ENCODE measurements at places on chromosomes 6 and 20.

- no peak overlapping the region for H3K27ac ChIP-seq
- H3K4me1 ChIP-seq: no peaks in the 10 kb centered on the region
- H3K36me3 ChIP-seq: peaks cover 6% of the 10 kb centered on the region
- H3K4me3 ChIP-seq: no peak overlapping the region
- H3K27me3 ChIP-seq: no peaks in the 10 kb centered on the region
- no peak for DNase-seq
Measured at GRCh38 chr6:100617633-100618350, 153.1 kb upstream of the SIM1 start.

- H3K4me1 ChIP-seq: no peaks in the 10 kb centered on the region
- DNase-seq: no peak
- no peak overlapping the region for H3K4me3 ChIP-seq
- H3K36me3 ChIP-seq: no peaks in the 10 kb centered on the region
- no peak overlapping the region for H3K27ac ChIP-seq
- H3K27me3 ChIP-seq: no peaks in the 10 kb centered on the region
Measured at GRCh38 chr6:99026135-99026534, 78.4 kb upstream of the FBXL4 start.

DNA sequence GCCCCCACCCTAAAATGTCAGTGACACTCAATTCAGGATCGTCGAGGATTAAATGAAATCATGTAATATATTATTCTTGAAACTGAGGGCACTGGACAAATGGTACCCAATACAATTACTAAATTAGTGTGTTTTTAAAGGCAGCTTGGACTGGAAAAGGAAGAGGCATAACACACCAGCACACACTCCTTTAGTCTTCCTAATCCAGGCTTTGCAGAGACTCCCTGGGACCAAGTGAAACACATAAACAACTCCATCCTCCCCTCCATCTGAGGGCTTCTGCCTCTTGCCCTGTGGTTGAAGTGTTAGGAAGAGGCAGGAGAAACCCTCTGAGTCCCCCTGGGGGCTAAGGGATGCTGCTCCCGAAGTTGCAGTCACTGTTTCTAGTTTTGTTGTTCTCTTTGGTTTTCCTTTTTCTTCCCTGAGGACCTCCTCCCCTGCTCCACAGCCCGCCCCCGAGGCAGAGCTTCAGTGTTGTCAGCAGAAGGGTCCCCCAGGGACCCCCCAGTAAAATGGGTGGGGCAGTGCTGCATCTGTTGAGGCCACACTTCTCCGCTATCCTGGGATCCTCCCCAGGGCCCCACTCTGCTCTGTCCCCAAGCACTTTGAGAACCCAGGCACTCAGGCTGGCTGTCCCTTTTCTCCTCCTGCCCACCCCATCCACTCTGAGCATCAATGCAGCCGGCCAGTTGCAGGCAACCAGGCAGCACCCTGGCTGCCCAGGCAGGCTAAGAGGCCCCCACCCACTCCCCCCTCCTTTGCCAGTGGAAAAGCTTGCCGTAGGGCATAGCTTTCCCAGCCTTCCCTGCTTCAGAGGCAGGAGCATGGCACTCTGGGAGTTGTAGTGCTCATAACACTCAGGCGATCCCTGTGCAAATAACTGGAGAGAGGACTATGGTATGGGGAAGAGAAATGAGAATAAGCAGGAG lies 5.9 kb downstream of the TMEM63B start:
- no peak overlapping the region for H3K27ac ChIP-seq
- peak overlapping the region; percentile 30 for H3K4me3 ChIP-seq
- DNase-seq: no peak
- H3K4me1 ChIP-seq: peaks cover 11% of the 10 kb centered on the region
- H3K36me3 ChIP-seq: peaks cover 3% of the 10 kb centered on the region
- H3K27me3 ChIP-seq: no peaks in the 10 kb centered on the region

DNA sequence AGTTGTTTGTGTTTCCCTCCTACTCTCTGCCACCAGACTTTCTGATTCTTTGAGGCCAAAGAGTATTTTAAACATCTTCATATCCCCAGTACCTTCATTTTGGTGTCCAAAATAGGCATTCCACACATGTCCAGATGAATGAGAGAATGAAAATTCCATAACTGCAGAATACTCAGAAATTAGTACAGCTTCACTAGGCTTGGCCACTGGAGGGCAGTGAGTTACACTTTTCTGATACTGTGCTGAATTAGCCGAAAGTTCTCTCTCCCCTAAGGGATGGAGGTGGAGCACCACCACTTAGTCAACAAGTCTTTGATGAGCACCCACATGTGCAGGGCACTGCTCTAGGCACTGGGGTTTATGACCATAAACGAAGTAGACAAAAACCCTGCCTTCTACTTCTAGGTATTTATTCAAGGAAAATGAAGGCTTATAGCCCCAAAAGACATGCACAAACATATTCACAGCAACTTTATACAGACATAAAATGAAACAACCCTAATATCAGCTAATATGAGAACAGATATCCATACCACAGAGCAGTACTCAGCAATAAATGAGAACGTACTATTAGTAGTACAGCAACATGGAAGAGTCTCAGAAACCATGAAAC lies 46.1 kb upstream of the TMEM217 start:
- H3K27ac ChIP-seq: no peak overlapping the region
- H3K4me1 ChIP-seq: no peaks in the 10 kb centered on the region
- no peak for DNase-seq
- peaks cover 10% of the 10 kb centered on the region for H3K36me3 ChIP-seq
- H3K4me3 ChIP-seq: no peak overlapping the region
- no peaks in the 10 kb centered on the region for H3K27me3 ChIP-seq

- H3K27me3 ChIP-seq: no peaks in the 10 kb centered on the region
- DNase-seq: no peak
- H3K4me1 ChIP-seq: no peaks in the 10 kb centered on the region
- no peak overlapping the region for H3K4me3 ChIP-seq
- no peaks in the 10 kb centered on the region for H3K36me3 ChIP-seq
Measured at GRCh38 chr20:16701296-16701695, 28.5 kb upstream of the SNRPB2 start.

GRCh38 chr6:85460921-85461797 lies 11.3 kb downstream of the NT5E start:
- H3K36me3 ChIP-seq: no peaks in the 10 kb centered on the region
- no peak for DNase-seq
- H3K4me1 ChIP-seq: peaks cover 2% of the 10 kb centered on the region
- H3K27me3 ChIP-seq: no peaks in the 10 kb centered on the region
- H3K27ac ChIP-seq: no peak overlapping the region

GRCh38 chr6:91486200-91486599 lies 899.3 kb upstream of the MAP3K7 start:
- H3K4me3 ChIP-seq: no peak overlapping the region
- H3K27ac ChIP-seq: no peak overlapping the region
- no peaks in the 10 kb centered on the region for H3K27me3 ChIP-seq
- no peaks in the 10 kb centered on the region for H3K4me1 ChIP-seq

DNA sequence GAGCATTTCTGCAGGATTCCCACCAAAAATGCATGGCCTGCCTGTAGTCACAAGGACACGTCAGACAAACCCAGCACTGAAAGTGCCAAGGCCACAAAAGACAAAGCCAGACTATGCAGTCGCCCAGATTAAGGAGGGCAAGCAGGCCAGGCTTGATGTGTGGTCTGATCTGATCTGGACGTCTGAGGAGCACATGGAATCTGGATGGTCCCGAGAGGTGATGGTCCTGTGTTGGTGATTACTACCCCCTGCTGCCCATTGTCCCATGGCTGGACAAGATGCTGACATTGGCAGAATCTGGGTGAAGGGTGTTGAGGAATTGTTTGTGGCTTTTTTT lies 17.1 kb downstream of the NPEPL1 start:
- H3K27me3 ChIP-seq: no peaks in the 10 kb centered on the region
- H3K4me3 ChIP-seq: no peak overlapping the region
- H3K36me3 ChIP-seq: peaks cover 5% of the 10 kb centered on the region
- DNase-seq: no peak

DNA sequence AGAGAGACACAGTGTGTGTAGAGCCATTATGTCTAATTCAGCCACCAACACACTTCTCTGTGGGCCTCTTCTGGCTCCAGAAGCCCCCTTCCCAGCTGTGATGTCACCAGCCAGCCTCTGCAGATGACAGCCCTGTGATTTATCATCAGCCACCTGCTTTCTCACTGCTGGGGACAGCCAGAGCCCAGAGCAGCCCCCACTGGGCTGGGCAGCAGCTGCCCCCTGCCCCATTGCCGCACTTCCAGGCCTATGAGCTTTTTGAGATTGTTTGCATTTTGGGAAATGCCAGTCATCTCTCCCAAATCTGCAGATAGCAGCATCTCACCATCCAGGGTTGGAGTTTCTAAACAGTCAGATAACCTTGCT lies 21.9 kb upstream of the STX16 start:
- no peaks in the 10 kb centered on the region for H3K36me3 ChIP-seq
- no peak overlapping the region for H3K27ac ChIP-seq
- H3K27me3 ChIP-seq: no peaks in the 10 kb centered on the region
- H3K4me3 ChIP-seq: no peak overlapping the region
- no peak for DNase-seq

- no peak overlapping the region for H3K4me3 ChIP-seq
- no peaks in the 10 kb centered on the region for H3K27me3 ChIP-seq
- DNase-seq: no peak
- no peaks in the 10 kb centered on the region for H3K36me3 ChIP-seq
Measured at GRCh38 chr6:118715376-118715775, 64.0 kb upstream of the CEP85L start.

DNA sequence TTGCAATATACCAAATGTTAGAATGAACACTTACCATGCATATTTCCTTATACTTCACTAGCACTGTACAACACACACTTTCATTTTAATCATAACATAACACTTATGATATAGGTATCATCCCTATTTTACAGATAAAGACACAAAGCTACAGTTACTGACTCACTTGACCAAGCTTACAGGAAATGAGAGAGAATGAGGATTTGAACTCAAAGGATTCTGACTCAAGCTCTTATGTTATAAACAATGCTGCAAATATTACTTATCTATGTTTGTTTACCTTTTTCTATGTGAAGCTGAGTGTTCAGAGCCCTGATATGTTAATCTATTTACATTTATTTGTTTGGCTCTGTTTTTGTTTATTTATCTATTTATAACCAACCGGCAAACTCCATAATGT lies 245.4 kb downstream of the PTPRK start:
- no peaks in the 10 kb centered on the region for H3K36me3 ChIP-seq
- no peak for DNase-seq
- H3K27me3 ChIP-seq: no peaks in the 10 kb centered on the region
- no peaks in the 10 kb centered on the region for H3K4me1 ChIP-seq
- no peak overlapping the region for H3K27ac ChIP-seq

- H3K36me3 ChIP-seq: no peaks in the 10 kb centered on the region
- H3K4me1 ChIP-seq: no peaks in the 10 kb centered on the region
Measured at GRCh38 chr6:106141441-106142237, 55.5 kb downstream of the PRDM1 start.

DNA sequence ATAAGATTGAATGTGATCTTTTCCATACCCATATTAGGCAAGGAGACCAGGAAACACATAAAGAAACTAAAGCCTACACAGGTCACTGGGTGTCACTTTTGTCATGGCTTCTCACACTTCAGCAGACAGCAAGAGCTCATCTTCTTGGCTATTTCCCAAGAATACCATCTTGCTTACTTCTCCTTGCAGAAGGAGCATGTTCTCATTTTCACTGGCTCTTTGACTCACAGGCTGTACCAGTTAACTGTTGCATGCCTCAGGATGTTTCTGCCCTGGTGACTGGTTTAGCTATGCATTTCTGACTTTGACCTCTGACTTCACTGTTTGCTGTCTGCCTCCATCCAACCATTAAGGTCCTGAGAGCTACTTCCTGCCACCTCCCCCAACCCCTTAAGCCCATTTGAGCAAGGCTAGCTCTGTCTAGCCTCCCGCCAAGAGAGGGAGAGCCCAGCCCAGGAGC lies 40.3 kb upstream of the OGFRL1 start:
- H3K36me3 ChIP-seq: no peaks in the 10 kb centered on the region
- H3K4me3 ChIP-seq: no peak overlapping the region
- DNase-seq: no peak
- H3K27ac ChIP-seq: no peak overlapping the region
- no peaks in the 10 kb centered on the region for H3K27me3 ChIP-seq

DNA sequence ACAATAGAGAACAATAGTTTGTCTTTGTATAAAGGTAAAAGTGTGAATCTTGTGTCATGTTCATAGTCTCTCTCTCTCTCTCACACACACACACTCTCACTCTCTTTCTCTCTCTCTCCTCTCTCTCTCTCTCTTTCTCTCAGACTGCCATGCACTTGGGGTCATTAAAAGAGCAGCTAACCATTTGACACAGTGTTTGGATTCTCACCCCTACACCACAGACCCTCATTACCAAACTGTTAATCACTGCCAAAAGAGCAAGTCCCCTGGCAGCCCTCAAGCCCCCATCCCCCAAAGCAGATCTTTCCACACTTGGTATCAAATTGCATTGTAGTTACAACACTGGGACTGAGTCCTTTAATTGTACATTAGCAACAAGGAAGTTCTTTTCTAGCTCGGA lies 305.8 kb upstream of the RSPO3 start:
- H3K27ac ChIP-seq: no peak overlapping the region
- no peak for DNase-seq
- no peak overlapping the region for H3K4me3 ChIP-seq
- no peaks in the 10 kb centered on the region for H3K27me3 ChIP-seq
- H3K36me3 ChIP-seq: no peaks in the 10 kb centered on the region
- no peaks in the 10 kb centered on the region for H3K4me1 ChIP-seq

DNA sequence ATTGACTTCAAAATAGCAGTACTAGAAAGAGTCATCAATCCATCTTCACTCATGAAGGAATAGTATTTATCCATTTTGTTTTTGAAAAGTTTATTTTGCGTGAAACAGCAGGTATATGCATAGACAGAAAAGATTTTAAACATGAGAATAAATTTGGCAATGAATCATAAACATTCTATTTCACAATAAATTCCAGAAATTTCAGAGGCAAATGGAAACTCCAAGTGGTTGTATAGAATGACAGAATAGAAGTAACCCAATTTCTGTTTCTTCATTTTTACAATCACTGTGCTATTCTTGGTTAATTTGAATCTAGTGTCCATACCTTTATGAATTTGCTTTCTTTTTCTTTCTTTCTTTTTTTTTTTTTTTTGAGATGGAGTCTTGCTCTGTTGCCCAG lies 173.0 kb upstream of the ECI2 start:
- H3K36me3 ChIP-seq: no peaks in the 10 kb centered on the region
- no peaks in the 10 kb centered on the region for H3K27me3 ChIP-seq
- no peaks in the 10 kb centered on the region for H3K4me1 ChIP-seq
- H3K27ac ChIP-seq: no peak overlapping the region

GRCh38 chr20:63534427-63534830 lies 2.7 kb downstream of the PTK6 start:
- H3K27ac ChIP-seq: no peak overlapping the region
- no peaks in the 10 kb centered on the region for H3K27me3 ChIP-seq
- H3K4me3 ChIP-seq: no peak overlapping the region
- no peak for DNase-seq
- no peaks in the 10 kb centered on the region for H3K36me3 ChIP-seq
- H3K4me1 ChIP-seq: peaks cover 3% of the 10 kb centered on the region

- H3K27ac ChIP-seq: no peak overlapping the region
- DNase-seq: no peak
- H3K36me3 ChIP-seq: 0 out of 2 replicates have a peak, but pooled peaks cover 4% of the 10 kb centered on the region
Measured at GRCh38 chr6:116280933-116281316, 1.2 kb upstream of the TSPYL1 start.

DNA sequence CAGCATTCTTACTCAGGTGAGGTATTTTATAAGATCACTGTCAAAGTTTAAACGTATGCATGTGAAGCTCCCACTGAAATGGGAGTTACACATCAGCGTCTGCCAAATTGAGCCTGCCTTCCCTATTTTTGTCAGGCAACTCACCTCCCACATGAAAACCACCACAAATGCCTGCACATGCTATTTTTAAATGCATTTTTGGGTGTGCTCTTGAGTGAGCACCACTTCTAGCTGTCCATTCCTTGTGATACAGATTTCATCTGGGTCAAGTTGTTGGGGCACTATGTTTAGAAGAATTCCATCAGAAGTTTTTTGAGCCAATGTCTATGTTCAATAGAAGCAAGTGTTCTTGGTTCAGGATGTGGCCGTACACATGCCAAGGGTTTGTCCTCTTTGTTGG lies 71.7 kb upstream of the RIPPLY2 start:
- H3K4me3 ChIP-seq: no peak overlapping the region
- no peak for DNase-seq
- no peaks in the 10 kb centered on the region for H3K36me3 ChIP-seq

All from H1 (cell line).